HS-5 (cell line): ENCODE measurements at places on chromosomes 2 and 18.

DNA sequence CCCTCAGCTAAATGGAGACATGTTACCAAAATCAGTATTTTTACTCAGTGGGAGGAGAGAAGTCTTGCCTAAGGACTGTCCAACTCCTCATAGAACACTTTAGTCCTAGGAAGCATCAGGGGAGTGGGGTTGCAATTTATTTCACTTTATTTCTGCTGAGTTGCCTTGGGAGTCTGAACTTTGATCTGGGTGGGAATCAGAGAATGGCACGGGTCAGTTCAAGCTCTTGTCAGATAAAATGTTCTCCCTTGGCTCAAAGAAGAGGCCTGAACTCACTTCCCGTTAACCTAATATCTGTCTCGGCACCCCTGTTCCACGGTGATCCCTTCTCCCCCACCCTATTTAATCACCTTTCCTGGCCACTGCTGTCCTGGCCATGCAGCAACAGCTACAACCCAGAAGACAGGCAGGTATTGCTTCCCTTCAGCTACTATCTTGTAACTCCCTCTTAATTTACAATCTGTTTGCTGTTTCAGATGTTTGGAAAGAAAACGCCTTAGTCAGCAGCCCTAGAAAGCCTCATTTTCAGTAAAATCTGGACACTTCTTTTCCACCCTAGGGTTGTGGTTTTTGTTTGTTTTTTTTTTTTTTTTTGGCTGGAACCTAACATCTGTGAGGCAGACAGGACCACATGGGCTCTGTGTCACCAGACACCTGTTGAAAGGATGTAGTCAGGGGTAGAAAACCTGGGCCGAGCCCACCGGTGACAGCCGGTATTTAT, 52.5 kb downstream of the SERTAD2 start:
- no peak for DNase-seq

DNA sequence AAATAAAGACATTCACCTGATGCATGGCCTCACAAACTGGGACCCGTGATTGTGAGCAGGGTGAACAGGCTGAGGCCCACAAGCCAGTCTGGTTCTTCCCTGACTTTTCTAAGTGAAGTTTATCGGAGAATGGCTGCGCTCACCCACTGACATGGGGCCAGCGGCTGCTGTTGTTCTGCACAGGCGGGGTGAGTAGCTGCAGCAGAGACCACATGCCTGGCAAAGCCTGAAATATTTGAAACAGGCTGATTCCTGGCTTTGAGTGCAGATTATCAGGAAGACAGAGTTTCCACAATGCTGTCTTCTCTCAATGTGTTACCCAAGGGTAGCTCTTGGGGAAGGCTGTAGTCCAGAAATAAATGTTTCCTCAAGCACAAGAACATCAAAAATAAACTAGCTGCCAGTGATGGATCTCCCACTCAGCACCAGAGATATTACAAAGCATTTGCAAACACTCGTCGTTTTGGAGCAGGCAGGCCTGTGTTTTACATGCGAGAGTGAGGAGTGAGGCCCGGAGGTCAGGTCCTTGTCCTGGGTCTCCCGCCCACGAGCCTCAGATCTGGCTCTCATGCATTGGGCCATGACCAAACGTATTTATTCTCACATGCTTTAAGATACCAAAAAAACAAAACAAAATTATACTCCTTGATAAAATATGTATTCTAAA, 647.1 kb downstream of the GALR1 start:
- no peak for DNase-seq

DNA sequence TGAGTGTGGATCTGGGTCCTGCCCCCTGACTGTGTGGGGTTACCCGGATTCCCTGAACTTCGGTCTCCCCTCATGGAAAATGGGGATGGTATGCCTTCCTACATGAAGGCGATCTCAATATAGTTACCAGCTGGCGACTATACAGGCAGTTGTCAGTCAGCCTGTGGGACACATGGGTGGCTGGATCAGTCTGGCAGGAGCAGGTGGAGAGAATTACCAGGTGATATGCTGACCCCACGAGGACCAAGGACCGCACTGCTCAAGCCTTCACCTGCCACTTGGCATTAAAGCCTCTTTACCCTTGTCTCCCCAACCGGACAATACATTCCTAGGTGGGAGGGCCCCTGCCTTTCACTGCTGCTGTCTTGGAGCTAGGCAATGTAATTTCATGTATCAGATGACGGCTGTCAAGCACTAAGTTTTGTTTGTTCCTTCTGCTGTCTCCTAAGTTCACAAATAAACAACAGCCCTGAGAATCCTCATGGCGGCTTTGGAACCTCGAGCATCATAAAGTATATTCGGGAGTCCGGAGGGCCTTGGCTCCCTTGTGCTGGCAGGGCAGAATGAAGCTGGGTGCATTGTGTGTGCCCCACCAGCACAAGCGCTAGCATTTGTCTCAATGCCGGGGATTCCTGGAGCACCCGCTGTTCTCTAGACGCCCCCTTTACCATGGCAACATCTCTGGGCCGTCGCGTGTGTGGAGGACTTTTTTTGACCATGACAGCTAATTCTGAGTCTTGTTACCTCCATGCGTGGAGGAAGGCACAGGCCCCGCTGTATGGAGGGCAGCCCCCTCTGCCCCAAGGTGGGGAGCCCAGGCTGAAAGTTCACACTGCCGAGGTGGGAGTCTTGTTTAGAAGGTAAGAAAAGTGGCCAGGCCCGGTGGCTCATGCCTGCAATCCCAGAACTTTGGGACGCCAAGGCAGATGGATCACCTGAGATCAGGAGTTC, 48.6 kb downstream of the PDCL3 start:
- DNase-seq: no peak

DNA sequence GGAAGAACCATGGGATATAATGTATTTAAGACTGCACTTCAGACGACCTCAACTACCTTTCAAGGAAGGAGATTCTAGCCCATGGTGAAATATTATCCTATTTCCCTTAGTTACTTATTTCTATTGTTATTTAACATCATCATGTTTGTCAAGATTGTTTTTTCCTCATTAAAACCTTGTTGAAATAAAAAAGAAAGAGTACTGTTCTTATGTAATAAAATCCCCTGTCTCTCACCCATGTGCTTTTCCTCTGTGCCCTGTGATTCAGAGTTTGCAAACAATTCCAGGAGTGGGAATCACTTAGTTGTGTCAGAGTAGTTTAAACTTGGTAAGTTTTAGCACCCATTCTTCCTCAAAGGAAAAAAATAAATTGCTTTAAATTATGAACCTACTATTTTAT, 43.6 kb downstream of the ERBB4 start:
- DNase-seq: no peak

- DNase-seq: no peak
Measured at GRCh38 chr18:44840058-44840790, 159.5 kb downstream of the SETBP1 start.
